ENCODE measurements at places on chromosomes 6 and 20.

DNA sequence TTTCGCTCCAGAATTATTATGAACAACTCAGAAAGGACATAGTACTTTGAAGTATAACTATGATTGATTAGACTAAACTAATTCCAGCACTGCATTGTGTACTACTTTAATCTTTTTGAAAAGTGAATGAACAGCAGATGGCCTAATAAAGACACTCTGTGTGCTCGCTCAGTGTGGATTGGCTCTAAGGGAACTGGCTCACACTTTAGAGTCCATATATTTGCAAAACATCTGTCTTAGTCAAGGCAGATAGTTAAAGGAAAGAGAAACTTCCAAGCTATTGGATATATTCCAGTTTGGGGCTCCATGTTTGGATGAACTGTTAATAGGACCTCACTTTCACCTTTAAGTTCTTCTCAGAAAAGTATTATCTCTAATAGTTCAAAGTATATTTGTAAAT lies 218.9 kb downstream of the EYA4 start:
- no peak for DNase-seq

- no peak for DNase-seq
Observed at GRCh38 chr6:142702501-142703460, 242.2 kb downstream of the HIVEP2 start.

- DNase-seq = no peak
Observed at GRCh38 chr20:58518387-58518786, 3.2 kb upstream of the APCDD1L start.

- no peak for DNase-seq
Observed at GRCh38 chr20:17914957-17915356, 53.6 kb downstream of the SNX5 start.
